NCI-H446 (cell line): ENCODE measurements at places on chromosomes 5 and 9.

DNA sequence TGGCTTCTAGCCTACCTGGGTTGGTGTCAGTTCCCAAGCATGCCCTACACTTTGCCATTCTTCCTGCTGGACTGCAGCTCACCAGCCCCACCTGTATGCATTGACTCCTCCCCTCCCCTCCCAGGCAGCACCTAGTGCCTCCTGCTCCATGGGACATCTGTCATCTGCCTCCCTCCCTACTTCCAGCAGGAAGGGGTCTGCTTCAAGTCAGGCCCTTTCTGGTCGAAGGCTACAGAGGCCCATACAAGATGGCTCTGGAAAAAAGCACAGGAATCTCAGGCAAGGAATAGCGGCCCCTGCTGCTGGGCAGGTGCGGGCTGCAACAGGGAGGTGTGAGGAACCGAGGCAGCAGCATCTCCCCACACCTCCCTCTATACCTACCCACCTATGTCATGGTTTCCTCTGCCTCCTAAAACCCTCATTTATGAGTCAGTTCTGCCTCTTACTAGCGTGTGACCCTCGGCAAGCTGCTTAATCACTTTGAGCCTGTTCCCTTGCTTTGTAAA is 19.7 kb downstream of the WWC1 start:
- DNase-seq, result no peak

GRCh38 chr5:176359658-176360057 is 1.9 kb downstream of the KIAA1191 start:
- DNase-seq, result no peak

DNA sequence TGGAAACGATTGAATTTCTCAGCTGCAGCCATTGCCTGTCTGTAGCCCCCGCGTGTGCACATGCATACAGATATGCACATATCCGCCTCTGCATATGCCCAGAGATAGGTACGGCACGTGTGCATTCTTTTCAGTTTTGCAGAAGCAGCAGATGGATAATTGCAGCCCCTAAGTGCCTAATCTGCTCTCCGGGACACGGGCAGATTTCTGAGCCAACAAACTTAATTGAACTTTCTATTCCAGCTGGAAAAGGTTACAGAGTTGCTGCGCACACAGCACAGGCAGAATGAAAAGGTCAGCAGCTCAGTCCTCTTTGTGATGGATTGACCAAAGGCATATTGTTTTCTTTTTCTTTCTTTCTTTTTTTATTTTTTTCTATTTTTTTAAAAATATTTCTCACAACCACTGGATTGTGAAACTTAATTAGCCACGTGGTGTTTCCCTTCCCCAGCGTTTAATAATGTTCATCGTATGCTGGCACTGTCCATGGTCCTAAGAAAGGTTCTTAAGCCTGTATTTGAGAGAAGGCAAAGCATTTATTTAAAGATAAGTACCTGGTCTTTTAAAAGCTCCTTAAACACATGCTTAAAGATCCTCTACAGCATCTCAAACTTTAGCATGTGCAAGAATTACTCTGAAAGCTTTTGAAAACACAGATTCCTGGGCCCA is 270.2 kb upstream of the BRINP1 start:
- peak; percentile 13 for DNase-seq

DNA sequence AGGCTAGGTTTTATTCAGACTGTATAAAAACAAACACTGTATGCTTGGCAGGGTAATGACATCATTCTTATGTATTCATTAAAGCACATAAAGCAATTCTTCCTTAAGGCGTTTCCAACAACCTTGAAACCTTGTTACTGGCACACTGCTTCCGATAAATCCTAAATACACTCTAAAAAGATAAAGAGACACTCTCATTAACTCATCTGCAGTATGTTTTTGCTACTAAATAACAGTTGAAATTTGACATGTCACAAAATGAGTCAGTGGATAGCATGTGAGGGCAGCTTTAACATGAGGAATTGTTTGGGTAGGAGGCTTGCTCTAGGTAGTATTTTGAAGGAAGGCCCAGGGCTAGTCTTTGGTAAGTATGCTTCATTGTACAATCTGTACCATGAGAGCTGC is 13.7 kb downstream of the YIPF5 start:
- DNase-seq, result no peak

DNA sequence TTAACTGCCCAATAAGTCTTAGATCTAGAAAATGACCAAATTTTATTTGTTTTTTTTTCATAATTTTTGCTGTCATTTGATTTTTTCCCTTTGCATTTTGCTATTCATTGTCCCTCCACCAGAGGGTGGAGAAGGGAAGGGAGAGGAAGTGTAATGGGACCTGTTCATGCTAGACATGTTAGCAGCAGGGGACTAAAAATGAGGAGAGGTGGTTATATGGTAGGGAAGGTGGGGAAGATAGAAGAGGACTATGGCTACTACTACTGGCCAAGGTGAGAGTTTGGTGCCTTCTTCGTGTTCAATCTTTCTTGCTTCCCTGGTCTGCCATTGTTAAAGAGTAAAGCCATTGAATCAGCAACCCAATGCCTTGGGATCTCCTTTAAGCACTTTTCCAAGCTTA is 6.4 kb downstream of the GRIA1 start:
- DNase-seq, result no peak

DNA sequence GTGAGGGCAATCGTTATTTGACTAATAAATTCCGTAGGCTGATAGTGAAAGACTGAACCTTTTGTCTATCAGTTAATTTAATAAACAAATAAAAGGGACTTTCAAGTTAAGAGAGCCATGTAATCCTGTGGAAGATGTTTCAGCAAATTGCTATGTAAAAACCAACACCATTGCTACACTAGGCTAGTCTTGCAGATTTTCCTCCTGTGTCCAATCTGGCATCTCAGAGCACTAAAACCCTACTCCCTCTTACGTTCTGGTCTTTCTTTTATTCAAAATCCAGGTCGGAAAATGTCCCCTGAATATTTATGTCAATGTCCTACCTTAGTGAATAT is 478.8 kb upstream of the TNC start:
- no peak for DNase-seq

DNA sequence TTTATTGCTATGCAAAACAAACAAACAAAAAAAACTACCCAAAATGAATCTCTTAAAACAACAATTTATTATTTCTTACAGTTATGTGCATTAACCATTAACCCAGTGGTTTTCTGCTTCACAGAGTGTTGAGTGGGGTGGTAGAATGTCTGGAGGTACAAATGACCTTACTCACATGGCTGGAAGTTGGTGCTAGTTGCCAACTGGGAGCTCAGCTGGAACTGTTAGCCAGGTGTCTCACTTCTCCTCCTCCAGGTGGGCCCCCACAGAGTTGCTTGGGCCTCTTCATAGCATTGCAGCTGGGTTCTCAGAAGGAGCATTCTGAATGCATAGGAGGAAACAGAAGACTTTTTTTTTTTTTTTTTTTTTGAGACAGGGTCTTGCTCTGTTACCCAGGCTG is 10.5 kb upstream of the B4GALT1 start:
- no peak for DNase-seq

DNA sequence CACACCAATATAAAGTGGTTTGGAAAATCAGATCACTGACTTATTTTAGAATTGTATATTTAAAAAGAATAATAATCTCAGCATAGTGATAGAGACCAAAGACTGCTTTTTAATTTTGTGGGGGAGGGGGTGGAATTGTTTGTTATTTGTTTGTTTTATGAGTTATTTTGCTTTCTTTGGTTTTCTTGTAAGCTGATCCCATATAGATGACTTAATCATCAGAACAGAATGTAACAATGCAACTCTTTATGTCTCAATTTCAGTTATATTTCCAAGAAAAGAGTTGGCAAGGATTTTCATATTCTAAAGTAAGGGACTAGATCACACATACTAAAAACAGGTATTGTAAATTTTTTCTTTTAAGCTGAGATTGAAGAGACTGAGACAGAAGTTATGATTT is 984.9 kb downstream of the TLE4 start:
- no peak for DNase-seq

- DNase-seq, result no peak
Measured at GRCh38 chr9:74322661-74323314, 174.3 kb upstream of the RORB start.

DNA sequence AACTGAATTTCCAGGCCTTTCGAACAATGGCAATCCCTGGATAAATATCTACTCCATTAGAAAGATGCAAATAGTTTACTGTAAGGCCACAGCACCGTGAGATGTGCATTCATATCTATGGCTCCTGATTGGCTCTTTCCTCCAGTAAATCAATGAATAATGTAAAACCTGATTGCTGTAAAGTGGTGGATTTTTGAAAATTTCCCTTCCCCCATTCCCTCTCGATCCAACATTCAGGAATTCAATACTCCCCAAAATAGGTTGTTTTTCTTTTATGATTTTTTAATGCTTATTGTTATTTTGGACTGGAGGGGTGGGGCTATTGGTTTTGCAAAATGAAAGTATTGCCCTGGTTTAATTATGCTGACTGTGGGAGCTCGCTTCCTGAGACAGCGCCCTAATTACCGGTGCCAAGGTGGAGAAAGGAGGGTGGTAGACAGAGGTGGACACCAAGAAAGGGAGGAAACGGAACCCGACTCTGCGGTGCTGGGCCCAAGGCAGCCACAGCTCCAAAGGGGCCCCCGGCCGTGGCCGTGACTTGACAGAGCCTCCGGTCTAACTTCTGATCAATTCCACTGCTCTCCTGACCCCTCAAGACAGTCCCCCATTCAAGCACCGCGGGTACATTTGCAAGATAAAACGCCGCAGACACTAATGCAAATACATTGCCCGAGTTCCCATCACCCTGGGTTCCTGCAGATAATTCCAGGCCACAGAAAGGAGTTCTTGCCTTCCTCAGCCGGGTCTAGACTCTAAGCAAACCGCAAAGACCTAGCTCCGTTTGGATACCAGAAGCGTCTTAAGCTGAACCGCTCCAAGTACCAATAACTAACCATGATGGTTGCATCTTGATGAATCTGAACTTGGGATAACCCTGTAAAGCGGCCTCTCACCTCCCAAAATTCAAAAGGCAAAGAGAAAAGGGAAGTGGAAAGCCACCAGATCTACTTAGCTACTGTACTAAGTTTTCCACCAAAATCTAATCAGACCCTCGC is 211.2 kb downstream of the MEF2C start:
- DNase-seq, result no peak

GRCh38 chr5:31630931-31631330 is 8.0 kb upstream of the PDZD2 start:
- no peak for DNase-seq

DNA sequence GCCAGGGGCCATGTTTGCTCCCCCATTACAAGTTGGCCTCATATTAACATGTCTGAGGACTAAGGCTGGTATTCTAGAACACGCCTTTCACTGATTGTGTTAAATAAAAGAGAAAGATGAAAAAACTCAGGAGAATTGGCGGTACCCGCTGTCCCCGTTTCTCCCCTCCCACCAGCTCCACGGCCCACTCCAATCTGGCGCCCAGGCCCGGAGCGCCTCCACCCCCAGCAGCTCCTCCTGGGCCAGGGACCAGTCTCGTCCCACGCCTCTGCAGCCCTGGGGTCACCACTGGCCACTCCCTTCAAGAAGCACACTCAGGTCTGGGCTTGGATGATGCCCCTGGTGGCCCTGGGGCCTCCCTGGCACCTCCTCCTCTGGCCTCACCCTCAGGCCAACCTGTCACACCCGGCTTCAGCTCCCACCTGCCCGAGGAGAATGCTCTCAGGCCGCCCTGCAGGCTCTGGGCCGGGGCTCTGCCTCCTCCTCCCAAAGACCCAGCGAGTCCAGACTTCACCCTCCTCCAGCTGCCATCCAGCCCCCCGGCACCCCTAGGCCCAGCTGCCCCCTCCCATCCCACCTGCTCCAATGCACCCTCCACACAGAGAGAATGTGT is 133.0 kb upstream of the PPP1R26 start:
- DNase-seq, result no peak

DNA sequence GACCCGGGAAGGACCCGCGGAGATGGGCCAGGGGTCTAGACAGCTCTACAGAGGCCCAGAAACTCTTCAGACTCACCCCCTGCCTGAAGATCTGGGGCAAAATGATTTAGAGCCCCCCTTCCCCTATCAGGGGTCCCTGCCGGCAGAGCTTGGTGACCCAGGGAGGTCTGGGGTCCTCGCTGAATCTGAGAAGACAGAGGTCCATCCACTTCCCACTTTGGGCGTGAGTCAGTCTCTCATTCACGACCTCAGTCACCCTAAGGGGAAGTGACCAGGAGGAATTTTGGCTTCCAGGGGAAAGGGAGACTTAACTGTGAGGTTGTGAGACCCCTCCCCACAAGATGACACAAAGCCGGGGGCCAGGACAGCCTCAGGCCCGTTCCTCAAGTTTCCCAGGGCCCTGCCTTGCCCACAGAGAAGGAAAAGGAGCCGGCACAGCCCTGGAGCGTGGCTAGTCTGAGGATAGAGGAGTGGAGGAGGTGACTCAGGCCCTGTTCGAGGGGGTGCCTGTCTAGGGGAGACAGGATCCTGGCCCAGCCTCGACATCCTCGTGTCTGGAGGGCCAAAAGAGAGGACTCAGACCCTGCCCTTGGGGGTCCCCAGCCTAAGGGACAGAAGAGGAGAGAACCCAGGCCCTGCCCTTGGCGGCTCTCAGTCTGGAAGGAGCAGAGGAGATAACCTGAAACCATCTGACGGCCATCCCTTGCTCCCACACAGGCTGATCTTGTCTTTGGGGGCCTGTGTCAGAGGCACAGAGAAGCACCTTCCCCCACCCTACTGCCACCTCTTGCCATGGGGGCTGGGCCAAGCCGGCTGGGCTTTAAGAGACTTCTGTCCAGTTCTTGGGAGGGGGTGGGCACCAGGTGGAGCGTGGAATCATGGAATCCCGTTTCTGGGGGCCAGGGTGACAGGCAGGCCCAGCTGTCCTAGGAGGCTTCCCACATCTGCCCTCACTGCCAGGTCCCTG is 889 bp downstream of the PDLIM4 start:
- DNase-seq, result no peak

- DNase-seq, result no peak
Measured at GRCh38 chr5:109027983-109028607, 280.4 kb downstream of the FER start.

- no peak for DNase-seq
Measured at GRCh38 chr5:62342476-62342837, 36.5 kb downstream of the KIF2A start.

DNA sequence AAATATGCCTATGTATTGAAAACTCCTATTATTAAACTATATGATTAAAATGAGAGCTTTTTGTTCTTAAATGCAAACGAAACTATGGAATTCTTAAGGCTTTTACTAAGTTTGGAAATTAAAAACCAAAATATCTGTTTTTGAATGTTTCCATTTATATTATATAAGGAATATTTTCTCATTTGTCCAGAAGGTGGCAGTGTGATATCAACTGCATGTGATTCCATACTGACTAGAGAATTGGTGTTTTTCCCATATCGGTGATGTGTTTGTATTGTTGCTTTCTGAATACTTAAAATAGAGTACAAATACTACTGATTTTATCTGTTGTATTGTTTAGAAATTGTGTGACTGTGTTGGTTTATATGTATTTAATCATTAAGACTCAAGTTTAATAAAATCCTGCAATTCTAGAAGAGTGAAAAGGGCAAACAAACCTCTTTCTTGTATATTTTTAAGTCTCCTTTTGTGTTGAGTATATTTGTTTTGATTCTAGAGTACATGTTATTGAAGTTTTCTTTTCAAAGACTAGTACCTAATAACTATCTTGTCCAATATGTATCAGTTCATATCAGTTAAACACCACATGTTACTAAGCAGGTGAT is 320.8 kb downstream of the CCDC171 start:
- peak; percentile 83 for DNase-seq
